HCEC 1CT (cell line): ENCODE measurements at places on chromosomes 5 and 9.

- peak; percentile 13 for DNase-seq
These were observed 471.3 kb downstream of the MAT2B start for GRCh38 chr5:163976696-163977095.

DNA sequence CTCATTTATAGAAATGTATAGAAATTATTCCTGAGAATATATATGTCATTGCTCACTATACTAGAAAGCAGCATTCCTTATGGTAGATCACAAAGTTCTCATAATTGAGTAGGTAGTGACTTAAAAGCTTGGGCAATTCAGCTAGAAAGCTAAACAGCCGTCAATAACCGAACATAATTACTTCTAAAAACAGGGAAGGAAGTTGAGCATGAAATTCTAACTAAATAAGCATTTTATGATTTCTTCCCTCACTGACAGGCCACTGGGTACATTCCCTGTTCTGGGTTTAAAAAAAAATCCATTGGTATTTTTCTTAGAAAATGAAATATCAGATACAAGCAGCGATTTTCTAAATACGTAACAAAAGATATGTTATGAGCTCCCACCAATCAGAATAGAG lies 91.1 kb upstream of the DAB2 start:
- no peak for DNase-seq

GRCh38 chr9:116749176-116749575 lies 62.1 kb downstream of the TRIM32 start:
- no peak for DNase-seq

- peak; percentile 21 for DNase-seq
These were observed 37.5 kb downstream of the SLC44A1 start for GRCh38 chr9:105281926-105282325.
